ENCODE measurements at places on chromosomes 6 and 20.

GRCh38 chr6:6975459-6976111, 132.2 kb upstream of the RREB1 start:
- DNase-seq: no peak

- peak; percentile 67 for DNase-seq
Measured at GRCh38 chr20:38447931-38448675, 13.0 kb upstream of the SNHG17 start.

DNA sequence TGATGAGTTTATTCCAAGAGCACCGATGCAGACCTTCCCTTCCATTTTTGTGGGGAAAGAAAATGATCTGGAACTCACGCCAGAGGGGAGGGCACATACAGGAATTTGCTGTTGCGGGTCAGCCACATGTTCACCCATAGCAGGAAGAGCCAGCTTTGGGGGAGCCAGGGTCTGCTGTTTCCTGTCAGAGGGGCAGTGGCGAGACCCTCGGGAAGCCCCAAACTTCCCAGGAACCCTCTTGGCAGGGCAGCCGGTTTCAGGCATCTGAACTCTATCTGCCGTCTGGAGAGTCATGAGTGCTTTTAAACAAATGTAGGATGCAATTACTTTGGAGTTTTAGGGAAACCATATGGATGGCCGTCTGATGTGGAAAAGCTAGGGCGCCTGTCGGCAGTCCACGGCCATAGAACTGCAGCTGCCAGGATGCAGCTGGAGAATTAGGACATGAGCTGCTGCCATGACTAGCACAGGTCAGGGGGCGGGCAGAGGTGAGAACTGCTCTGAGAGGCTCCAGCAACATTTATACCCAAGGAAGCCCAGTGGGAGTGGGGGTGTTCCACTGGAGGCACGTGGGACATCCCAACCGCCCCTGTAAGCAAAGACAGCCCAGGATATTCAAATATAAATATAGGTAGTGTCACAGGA, 14.8 kb upstream of the SERPINB9 start:
- DNase-seq: no peak

GRCh38 chr6:144662812-144663365, 377.8 kb downstream of the UTRN start:
- no peak for DNase-seq

DNA sequence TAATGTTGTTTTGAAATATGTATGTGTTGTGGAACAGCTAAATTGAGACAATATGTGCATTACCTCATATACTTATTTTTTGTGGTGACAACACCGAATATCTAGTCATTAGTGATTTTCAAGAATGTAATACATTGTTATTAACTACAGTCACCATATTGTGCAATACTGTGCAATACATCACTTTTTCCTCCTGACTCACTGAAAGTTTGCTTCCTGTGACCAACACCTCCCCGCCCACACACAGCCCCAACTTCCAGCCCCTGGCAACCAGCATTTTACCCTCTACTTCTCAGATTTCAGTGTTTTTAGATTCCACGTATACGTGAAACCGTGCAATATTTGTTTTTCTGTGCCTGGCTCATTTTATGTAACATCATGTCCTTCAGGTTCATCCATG, 627.9 kb downstream of the PRKN start:
- no peak for DNase-seq

DNA sequence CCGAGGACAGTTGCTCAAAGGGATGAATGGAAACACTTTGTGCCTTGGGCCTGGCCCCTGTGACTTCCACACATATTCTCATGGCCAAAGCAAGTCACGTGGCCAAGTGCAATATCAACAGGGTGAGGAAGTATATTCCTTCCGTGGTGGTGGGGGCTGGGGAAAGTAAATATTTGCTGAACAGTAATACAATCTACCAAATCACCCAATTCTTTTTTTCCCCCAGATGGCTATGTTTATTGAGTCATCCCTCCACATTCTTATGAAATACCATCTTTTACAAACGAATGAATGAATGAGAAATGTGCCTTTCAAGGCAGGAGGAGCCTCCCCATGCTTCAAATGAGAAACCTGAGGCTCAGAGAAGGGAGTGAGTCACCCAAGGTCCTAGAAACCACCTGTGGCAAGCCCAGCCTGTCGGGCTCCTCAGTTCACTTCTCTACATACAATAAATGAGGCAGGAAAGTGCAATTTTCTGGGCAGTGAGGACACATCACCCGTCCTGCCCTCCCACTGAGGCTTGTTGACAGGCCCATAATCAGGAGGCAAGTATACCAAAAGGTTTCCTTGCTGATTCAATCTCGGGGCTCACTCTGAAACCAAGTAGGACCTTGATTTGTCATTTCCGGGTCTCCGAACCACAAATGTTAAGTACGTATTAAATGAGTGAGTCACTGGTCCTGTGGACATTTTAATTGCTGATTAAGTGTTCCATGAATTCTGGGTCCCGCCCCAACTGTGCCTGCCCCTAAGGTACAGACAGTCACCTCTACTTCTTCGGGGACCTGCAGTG, 25.3 kb upstream of the TOP1 start:
- DNase-seq: no peak

- no peak for DNase-seq
Measured at GRCh38 chr20:51747182-51747911, 20.8 kb downstream of the ATP9A start.

- DNase-seq: no peak
Measured at GRCh38 chr20:35467339-35468224, 12.2 kb downstream of the CEP250 start.

GRCh38 chr6:113564371-113565171, 292.6 kb upstream of the MARCKS start:
- peak; percentile 76 for DNase-seq

GRCh38 chr6:153170511-153170910, 39.4 kb upstream of the RGS17 start:
- no peak for DNase-seq

- no peak for DNase-seq
Measured at GRCh38 chr6:12096342-12096741, 84.2 kb downstream of the HIVEP1 start.

DNA sequence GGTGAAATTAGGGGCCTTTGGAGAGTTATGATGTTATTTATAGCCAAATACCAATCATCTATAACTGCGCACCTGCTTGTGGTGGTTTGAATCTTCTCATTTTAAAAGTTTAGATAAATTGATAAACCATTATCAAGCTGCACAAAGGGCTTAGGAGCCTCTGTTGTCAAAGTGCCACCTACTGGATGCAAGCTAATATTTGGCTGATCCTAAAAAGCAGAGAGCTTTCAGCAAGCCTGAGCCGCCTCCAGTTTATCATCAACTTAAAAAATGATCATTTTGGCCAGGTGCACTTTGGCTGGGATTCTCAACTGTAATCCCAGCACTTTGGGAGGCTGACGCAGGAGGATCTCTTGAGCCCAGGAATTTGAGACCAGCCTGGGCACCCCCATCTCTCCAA, 58.5 kb upstream of the ATXN1 start:
- DNase-seq: peak; percentile 28

DNA sequence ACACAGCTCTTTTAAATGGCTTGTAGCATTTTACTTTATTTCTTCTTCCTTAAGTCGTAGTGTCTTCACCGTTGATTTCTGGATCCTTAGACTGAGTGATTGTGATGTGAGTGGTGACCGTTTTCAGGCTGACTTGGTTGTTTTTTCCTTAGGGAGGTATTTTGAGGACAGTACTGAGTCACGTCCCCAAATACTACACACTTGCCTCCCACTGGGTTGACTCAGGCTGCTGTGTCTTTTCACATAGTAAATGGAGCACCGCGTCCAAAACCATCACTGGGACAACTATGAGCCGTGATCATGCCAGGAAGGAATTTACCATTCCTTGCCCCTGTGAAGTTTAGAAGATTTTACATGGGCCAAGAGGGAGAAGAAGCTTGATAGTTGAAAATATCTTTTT, 174.1 kb downstream of the FARS2 start:
- DNase-seq: no peak

GRCh38 chr6:162177746-162178145, 549.8 kb downstream of the PRKN start:
- DNase-seq: no peak

DNA sequence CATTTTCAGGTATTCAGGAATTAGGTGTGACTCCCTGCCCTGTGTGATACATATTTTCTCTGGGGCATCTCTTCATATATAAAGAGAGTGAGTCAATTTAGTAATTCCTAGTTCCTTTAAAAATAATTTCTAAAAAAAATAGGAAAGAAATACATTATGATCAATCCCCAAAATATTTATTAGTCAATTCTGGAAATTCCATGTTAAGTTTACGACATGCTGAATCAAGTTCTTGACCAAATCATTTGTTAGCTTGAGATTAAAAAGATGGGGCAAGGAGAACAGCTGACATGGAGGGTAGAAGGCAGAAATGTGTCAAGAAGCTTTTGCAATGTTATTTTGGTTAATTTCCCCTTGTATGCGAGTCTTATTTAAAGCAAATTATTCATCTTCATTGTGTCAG, 22.7 kb upstream of the PRDM1 start:
- no peak for DNase-seq

DNA sequence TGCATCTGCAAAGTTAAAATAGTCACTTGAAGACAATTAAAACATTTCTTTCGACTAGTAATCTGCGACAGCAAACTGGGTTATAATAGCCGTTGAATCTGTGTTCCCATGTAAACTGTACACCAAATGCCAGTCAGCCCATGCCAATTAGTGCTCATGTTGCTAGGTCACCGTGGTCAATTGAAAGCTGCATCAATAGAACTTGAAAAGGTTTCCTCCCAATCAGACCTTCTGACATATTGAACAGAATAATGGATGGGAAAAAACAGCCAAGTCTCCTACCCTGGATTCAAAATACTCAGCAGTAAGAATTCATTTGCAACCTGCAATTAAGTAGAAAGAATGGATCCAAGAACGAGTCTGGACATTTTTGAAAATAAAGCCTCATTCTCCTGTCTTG, 11.2 kb downstream of the NKX2-4 start:
- DNase-seq: no peak

DNA sequence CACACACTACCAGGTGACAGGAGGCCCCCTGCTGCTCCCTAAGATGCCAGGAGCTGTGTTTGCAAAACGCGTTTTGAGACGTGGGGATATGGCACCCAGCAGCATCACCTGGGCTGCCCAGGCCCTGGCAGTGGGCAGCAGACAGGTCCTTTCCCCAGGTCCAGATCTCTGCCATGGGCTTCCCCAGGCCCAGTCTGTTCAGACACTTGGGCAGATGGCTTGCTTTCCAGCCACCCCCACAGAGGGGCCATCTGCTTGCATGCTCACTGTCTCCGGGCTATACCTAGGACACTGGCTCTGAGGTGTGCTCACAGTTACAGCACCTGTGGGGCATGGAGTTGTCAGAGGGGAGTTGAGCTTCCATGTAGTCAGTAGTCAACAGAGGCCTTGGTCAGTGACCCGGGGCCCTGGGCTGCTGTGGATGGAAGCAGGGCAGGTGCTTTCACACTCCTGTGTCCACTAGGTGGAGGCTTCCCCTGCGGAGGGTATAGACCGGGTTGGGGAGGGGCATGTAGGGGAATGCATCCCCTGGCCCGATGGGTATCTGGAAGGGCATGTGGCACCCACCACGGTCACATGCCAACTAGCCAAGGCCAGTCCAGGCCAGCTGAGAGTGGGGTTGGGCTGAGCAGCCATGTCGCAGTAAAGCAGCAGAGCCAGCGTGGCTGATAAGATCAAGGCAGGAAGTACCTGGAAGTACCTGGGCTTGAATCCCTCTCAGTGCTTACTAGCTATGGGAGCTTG, 185.4 kb upstream of the SLC24A3 start:
- no peak for DNase-seq

DNA sequence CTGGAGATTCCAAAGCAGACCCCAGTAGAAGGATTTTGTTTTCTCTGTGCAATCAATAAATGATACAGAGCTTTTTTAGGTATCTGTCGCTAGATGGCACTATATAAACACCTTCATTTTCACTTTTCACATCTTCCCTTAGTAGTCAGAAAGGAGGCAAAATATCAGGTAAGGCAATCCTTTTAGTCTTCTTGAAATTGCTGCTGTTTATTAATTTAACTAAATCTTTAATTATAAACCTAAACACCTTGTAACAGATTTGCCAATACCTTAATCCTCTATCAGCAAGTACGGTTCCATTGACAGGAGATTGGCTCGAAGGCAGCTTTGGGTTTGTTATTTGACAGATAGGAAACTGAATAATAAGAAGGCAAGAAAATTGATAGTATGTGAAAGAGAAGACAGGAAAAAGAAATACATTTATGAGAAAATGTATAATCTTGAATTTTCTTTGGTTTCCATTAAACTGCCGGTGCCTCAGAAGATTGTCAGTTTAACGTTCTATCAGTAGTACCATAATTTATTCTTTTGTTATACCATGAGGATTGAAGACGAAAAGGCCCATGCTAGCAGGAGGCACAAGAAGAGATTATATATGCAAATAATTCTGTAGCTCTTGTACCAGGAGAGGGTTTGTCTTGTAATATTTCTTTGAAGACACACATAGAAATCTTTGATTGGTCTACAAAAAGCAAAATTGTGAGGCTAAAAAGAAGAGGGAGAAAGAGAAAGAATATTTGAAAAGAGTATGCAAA, 23.5 kb upstream of the IBTK start:
- DNase-seq: peak; percentile 54
